ENCODE measurements at places on chromosomes 13 and 19. TPM values are rescaled to one million over a fixed set of nuclear protein-coding genes. Genes with fewer than 3 reads are reported as not detected.
A peak's percentile ranks its signal among the peaks of the same experiment; 100 is the strongest.

The KIR2DL1 gene
- not detected for total RNA-seq

- DNase-seq = no peak
Observed at GRCh38 chr19:50327013-50327412, 2.2 kb downstream of the KCNC3 start.

DNA sequence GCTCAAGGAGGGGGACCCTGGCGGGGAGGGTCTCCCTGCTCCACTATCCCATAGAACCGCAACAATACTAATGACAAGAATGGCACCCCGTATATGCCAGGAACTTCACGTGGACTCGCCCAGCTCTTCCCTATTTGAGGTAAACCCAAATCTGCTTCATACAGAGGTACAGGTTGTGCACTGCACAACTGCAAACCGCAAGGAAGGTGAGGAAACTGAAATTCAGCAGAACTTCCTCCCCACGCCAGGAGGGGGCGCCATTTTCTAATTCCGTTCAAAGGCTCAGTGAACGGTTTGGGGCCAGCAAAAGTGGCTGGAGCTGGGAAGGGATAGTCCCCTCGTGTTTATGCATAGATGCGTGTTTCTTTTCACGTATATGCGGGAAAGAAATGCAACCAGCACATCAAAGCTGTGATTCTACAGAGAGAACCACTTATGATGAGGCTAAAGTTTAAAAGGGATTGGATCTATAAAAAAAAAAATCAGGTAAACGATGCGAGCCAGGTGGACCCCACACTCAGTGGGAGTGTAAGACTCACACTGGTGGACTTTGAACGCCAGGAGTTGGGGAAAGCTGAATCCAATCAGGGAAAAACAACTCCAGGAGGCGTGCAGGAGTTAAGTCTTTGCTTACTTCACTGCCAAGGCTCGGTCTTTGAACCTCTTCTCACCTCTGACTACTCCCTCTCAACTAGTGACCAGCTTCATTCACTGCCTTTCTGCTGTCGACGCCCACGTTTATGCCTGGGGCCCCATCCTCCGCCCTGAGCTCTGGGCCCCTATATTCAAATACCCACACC, 20.3 kb downstream of the C19orf81 start:
- DNase-seq = peak; percentile 8

The ZNF724 gene
- total RNA-seq = 3.7 TPM

The UBE2L5 gene
- total RNA-seq = not detected

GRCh38 chr19:27972291-27973040, 1240.5 kb downstream of the UQCRFS1 start:
- no peak for DNase-seq

The C19orf81 gene
- total RNA-seq = not detected

DNA sequence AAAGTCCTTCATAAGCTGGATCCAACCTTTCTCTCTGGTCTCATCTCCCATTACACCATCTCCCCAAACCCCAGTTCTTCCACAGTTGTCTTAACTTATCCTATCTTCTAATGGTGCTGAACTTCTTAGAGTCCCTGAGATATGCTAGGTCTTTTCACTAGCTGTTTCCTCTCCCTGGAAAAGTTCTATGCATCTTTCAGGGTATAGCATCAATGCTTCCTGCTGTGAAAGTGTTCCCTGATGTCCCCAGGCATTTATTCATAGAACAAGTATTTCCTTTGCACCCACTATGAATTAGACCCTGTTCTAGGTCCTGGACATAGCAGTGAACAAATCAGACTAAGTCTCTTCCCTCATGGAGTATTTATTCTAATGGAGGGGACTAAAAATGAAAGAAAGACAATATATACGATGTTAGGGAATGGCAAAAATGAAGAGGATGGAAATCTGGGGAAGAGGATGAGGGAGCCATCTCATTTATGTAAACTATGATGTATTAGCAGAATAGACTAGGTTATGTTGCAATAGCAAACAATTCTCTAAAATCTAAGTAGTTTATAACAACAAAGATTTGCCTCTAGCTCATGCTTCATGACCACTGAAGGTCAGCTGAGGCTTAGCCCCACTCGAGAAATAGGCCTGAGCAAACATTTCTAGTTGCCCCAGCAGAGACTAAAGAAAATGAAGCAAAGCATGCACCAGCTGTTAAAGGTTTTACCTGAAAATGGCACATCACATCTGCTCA, 120.0 kb downstream of the CYSLTR2 start:
- DNase-seq = no peak

- DNase-seq = no peak
Observed at GRCh38 chr13:81304121-81304659, 963.3 kb upstream of the SPRY2 start.

GRCh38 chr13:60584976-60585375, 188.0 kb downstream of the TDRD3 start:
- no peak for DNase-seq

The FBL gene
- 194 TPM for total RNA-seq

DNA sequence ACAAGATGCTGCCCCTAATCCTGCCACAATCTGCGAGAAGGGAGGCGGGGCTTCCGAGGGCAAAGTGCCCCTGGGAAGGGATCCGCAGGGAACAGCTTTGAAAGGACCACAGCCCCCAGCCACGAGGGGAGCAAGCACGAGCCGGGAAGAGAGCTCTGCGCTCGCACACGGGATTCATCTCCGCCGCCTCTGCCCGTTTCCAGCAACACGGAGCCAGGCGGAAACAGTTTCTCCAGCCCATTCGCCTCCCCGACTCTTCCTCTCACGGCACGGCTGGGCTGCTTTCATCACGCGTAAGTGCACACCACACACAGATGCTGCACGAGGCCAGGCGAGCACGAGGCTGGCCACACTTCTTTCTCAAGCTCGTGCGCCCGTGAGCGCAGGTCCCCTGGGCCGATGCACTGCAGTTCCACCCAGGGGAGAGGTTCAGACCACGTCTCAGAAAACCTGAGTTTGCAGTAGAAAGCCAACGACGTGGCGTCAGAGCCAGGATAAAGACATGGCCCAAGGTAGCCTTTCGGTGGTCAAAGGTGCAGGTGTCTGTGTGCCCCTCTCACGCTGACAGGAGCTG, 33.6 kb downstream of the NAXD start:
- no peak for DNase-seq

The TMEM255B gene
- 1.3 TPM for total RNA-seq

The ADGRE2 gene
- total RNA-seq = 2.1 TPM

GRCh38 chr13:43298816-43299215, 275.4 kb downstream of the DNAJC15 start:
- DNase-seq = no peak

DNA sequence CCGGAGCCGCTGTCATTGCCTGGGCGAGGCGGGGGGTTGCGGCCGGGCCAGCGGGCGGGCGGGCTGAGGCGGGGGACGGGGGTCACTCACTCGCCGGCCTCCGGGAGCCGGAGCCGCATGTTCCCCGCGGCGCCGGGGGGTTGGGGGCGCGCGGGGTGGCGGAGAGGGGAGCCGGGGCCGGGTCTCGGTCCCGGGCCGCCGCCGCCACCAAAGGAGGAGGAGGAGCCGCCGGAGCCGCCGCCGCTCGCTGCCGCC, 149 bp downstream of the MED26 start:
- no peak for DNase-seq

DNA sequence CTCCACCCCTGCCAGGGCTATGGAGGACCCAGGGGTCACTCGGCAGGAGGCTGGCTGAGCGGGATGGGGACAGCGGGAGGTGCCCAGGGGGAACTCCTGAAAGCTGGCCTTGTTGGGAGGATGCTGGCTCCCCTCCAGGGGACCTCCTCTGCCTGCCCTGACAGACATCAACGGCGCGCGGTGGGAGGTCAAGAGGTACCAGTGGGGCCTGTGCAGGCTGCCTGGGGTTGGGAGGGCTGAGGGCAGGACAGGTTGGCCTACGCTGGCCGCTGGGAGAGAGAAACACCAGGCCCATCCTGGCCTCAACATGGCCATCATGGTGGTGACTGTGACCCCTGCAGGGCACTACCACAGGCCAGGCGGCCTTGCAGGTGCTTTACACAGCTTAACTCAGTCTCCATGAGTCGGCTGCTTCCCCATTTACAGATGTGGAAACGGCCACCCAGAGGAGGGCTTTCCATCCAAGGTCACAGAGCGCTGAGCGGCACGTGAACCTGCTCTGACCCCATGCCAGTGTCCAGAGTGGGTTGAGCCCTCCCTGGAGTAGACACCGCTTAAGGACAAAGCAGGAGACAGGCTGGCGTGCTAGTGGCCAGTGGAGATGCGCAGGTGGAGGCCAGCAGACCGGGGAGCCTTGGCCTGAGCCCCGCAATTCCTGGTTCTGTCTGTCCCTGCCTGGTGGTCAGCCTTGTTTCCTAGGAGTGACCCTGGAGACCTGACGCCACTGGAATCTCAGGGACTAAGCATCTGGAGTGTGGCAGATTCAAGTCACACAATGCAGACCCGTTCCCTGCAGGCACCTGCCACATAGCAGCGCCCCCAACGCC, 27.6 kb downstream of the CEBPG start:
- no peak for DNase-seq

GRCh38 chr19:13022859-13023636, 27.8 kb downstream of the NFIX start:
- no peak for DNase-seq

The CD79A gene
- total RNA-seq = 4.9 TPM

The ZNF570 gene
- total RNA-seq = 10.6 TPM

- DNase-seq = no peak
Observed at GRCh38 chr13:20702530-20702914, 977 bp upstream of the IL17D start.

- no peak for DNase-seq
Observed at GRCh38 chr13:111317042-111317550, 3.3 kb upstream of the TEX29 start.

The KLK8 gene
- total RNA-seq = not detected

The KLK4 gene
- not detected for total RNA-seq

- no peak for DNase-seq
Observed at GRCh38 chr13:104773775-104774174, 1707.6 kb upstream of the SLC10A2 start.

DNA sequence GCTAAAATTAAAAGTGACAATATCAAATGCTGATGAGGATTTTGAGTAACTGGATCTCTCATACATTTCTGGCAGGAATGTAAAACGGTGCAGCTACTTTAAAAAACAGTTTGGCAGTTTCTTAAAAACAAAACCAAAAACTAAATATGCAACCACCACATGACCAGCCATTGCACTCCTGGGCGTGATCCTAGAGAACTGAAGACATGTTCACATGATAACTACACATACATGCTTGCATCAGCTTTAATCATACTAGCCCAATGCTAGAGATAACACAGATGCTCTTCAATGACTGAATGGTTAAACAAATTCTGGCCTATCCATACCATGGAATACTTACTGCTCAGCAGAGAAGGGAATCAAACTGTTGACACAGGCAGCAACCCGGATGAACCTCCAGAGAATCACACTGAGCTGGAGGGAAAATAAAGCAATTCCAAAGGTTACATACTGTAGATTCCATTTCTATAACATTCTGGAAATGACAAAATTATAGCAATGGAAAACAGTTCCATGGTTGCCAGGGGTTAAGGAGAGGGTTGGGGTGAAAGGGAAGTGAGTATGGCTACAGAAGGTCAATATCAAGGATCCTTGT, 25.5 kb upstream of the NAXD start:
- DNase-seq = no peak

The FAM124A gene
- not detected for total RNA-seq

GRCh38 chr13:38785042-38785441, 98.2 kb downstream of the FREM2 start:
- DNase-seq = no peak

GRCh38 chr19:39310558-39311311, 9.9 kb downstream of the LRFN1 start:
- no peak for DNase-seq

DNA sequence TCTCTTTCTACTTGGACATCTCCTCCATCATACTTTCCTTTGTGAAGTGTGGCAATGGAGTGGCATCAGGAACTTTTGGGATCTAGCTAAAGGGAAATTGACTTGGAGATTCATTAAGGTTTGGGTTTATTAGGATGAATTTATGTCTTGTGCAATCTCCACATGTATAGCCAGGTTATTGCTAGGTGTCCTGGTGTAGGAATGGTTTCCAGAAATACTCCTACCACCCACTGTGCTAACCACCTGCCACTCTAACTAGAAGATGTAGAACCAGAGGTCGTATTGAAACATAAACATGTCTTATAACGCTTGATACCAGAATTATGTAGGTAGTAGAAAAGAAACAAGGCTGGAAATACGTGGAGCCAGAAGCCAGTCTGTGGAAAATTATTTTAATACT, 38.1 kb upstream of the MED4 start:
- no peak for DNase-seq

- no peak for DNase-seq
Observed at GRCh38 chr19:6213696-6214641, 65.8 kb downstream of the MLLT1 start.

- DNase-seq = no peak
Observed at GRCh38 chr19:13003081-13003480, 7.8 kb downstream of the NFIX start.

- DNase-seq = no peak
Observed at GRCh38 chr13:111394211-111394922, 73.9 kb downstream of the TEX29 start.

The SLC25A41 gene
- 0.42 TPM for total RNA-seq

The HNRNPA1L2 gene
- total RNA-seq = 12.1 TPM

The ZNF534 gene
- total RNA-seq = not detected

- no peak for DNase-seq
Observed at GRCh38 chr13:49386664-49387063, 57.2 kb downstream of the CAB39L start.

DNA sequence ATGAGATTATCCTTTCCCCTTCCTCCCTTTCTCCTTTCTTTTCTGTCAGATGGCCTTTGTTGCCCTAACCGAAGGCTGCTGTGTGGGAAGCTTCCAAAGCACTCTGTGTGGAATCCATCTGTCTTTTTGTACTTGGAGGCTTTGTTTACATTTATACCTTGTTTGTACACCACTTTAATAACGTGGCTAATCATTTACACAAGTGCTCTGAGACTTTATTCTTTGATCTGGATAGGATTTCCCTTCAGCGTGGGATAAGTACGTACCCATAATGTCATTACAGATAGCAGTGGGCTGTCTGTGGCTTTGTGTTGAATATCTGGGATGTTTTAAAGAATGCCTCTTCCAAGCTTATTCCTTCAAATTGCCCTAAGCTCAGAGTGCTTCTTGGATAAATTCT, 684.7 kb upstream of the SLITRK5 start:
- DNase-seq = no peak

The MAST1 gene
- total RNA-seq = 0.94 TPM

DNA sequence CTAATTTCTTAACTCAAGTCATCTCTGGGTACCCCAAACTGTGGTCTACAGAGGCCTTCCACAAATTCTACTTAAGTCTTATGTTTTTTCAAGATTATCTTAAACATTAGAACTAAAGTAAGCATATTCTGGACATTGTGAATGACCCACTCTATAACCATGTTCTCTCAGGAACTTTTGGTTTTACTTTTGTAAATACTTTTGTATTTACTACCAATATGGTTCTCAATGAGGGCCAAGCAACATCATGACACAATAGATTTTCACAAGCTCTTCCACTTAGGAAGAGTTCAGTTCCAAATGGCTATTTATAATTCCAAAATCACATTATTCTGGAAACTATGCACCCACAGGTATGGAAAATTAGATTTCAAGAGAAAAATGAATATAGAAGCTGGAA, 10.8 kb downstream of the DIAPH3 start:
- no peak for DNase-seq

- DNase-seq = no peak
Observed at GRCh38 chr13:93368718-93369117, 142.1 kb downstream of the GPC6 start.

GRCh38 chr13:27793507-27794367, 1.5 kb downstream of the GSX1 start:
- peak; percentile 17 for DNase-seq

The TEX26 gene
- total RNA-seq = not detected

Measured in CD4-positive, CD25-positive, alpha-beta regulatory T cell (primary cell).